Skin of body (tissue), 3 donors: ENCODE measurements at places on chromosomes 6 and 20. TPM values are rescaled to one million over a fixed set of nuclear protein-coding genes. Genes with fewer than 3 reads are reported as not detected.
A peak's percentile ranks its signal among the peaks of the same experiment; 100 is the strongest.

DNA sequence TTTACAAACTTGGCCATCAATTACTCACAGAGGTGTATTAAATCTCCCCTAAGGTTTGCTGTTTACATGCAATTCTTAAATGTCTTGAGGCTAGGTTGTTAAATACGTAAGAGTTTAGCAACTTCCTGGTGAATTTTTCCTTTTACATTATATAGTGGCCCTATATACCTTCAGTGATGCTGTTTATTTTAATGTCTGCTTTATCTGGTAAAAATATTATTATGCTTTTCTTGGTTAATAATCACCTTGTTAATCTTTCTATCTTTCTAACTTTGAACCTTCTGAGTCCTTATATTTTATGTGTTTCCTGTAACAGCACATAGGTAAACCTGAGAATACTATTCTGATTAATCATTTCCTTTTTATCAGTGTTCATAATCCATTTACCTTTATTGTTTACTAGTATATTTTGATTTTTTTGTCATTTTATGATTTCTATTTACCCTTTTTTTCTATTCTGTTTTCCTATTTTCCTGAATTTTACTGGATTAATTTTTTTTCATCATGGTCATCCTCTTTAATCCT lies 57.9 kb downstream of the TP53INP2 start:
- no peak for DNase-seq

GRCh38 chr20:48447456-48447855 lies 380.3 kb downstream of the PREX1 start:
- no peak for DNase-seq

DNA sequence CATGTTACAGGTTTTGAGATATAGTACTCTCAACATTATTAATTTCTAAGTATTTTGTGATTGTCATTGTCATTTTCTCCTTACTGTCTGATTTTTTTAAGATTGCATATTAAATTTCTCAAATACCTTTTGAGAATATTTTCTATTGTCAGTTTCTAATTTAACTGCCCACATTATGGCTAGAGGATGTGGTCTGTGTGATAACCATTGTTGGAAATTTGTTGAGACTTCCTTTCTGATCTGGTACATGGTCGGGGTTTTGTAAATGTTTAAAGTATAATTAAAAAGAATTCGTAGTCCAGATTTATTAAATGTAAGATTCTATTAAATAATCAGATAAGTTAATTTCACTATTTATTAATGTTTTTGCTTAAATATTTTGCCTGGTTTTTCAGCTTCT lies 60.1 kb downstream of the SLX4IP start:
- DNase-seq = no peak

DNA sequence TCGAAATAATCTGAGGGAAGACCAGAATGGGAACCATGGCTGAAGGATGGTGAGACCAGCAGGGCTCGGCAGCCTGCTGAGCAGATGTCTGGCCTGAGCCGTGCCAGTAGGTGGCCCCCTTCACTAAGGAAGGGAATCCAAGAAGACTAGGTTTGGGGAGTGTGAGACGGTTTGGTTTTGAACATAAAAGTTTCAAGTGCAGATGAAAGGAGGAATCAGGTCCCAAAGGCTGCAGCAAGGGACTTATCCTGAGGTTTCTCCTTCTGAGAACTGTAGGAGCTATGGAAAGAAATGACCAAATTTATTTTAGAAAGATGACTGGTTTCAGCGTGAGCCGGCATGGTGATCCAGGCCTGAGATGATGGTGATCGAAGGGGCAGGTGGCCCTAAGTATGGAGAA lies 4.6 kb upstream of the OSER1 start:
- DNase-seq = peak; percentile 41

- no peak for DNase-seq
These were observed 169.1 kb upstream of the FUT9 start for GRCh38 chr6:95846652-95847051.

DNA sequence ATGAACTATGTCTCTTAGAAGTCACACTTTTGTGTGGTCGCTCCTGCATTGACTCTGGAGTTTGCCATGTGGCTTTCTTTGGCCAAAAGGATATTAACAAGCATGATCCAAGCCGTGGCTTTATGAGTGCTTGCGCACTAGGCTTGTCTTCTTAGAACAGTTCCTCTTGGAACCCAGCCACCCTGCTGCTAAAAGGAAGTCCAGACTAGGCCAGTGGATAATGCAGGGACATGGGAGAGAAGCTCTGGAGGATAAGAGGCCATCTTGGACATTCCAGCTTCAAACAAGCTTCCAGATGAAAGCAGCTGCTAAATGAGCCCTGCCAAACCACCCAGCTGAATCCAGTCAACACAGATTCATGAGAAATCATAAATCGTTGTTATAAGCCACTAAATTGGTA lies 346.4 kb downstream of the CDC5L start:
- DNase-seq = no peak

DNA sequence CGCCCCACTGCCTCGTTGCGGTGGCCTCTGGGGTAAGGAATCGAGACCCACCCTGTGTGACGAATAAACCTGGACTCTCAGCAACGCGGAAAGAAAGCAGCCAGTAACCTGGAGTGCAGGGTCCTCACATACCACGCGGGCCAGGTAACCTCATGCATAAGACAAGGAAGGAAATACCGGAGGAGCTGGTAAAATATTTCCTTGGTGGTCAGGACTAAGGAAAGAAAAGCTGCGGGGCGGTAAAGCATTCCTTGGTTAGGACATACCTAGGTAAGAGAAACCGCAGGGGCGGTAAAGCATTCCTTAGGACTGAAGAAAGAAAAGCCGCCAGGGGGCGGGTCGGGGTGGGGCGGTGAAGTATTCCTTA lies 80.7 kb downstream of the SYTL3 start:
- DNase-seq = no peak

DNA sequence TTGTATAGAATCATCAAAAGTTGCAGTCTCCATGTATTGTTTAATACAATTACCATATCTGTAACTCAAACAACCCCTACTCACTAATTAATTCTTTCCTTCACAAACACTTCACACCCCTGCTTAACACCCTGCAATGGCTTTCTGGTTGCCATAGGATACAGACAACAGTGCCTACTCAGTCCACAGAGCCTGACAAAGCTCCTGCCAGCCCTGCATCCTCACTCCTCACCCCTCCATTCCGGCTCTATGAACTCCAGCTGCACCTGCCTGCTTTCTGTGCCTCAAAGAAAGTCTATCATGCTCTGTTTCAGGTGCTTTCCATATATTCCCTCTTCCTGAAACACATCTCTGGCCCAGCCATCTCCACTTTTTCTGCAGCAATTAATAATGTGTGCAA lies 253.4 kb downstream of the HACE1 start:
- no peak for DNase-seq

DNA sequence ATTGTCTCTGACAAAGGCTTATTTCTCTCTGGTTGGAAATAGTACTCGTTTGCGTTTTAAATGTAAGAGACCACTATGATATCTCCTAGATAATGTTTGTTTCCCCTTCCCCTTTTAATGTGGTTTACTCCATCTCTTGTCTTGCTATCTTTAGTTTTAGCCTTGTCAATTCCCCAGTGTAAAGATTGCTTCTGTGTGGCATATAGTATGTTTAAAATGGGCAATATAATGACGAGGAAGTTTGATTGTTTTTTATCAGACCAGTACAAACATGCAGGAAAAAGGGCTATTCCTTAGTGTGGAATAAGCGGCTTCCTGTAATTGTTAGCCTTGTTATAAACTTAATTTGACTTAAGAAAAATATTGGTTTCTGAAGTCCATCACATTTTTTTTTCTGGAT lies 3.1 kb downstream of the QKI start:
- peak; percentile 55 for DNase-seq

- no peak for DNase-seq
These were observed 153.7 kb downstream of the GRM4 start for GRCh38 chr6:33992191-33992590.

DNA sequence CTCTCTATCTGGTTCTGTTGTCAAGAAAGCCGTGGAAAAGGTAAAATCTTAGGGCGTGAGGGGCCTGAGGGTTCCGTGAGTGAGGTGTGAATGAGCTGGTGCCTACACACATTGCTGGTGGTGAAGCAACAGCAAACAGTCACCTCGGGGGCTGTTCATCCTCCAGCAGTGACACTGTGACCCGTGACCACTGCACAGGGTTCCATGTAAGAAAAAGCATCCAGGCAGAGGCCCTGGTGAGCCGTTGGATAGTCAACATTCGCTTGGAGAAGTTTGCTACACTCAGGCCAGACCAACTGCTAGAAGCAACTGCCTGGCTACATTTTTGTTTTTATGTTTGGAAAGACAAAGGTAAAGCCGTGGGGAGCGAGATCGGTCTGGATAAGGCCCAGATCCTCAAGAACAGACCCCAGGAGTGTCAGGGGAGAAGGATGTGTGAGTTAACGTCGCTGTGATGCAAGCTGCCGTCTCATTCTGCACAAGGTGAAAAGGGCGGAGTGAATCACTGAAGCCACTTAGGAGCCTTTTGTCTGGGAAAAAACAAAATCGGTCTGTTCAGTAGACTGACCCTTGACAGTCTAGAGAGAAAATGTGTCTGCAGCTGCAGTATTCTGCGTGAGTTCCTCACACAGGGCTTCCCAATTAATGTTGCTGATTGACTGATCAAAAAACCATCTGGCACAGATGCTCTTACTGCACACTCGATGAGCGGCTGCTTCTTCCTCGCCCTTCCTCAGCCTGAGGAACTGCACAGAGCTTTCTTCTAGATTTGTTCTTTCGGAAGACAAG lies 404.0 kb downstream of the SMOC2 start:
- no peak for DNase-seq

GRCh38 chr6:121354764-121355163 lies 20.5 kb upstream of the TBC1D32 start:
- DNase-seq = no peak

GRCh38 chr20:4956200-4956810 lies 45.0 kb downstream of the SLC23A2 start:
- DNase-seq = peak; percentile 63

DNA sequence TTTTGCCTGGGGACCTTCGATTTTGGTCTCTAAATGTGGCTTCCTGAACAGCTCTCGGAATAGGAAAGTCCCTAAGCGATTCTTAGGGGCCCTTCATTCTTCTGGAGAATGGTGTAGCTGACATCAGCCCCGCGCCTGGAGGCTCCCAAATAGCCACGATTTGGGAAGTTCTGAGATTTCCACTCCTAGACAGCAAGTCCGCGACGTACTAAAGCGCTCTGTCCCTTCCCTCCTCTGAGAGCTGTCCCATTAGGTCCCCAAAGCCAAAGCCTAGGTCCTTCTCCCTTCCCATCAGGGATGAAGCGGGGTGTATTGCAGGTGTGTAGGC lies 756 bp downstream of the MOXD1 start:
- no peak for DNase-seq

DNA sequence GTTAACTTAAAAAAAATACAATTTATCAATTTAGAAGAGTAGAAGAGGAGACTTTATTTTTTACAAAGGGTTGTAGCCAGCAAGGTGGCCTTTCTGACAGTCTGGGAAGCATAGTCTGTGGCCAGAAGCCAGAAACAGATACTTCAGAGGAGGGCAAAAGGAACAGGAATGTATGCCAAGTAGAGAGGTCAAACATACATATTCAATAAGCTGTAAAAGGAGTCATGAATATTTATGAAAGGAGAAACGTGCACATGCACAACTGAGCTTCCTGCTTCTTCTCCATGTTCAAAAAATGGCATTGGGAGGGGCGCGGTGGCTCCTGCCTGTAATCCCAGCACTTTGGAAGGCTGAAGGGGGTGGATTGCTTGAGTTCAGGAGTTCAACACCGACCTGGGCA lies 43.9 kb upstream of the FAM184A start:
- no peak for DNase-seq

DNA sequence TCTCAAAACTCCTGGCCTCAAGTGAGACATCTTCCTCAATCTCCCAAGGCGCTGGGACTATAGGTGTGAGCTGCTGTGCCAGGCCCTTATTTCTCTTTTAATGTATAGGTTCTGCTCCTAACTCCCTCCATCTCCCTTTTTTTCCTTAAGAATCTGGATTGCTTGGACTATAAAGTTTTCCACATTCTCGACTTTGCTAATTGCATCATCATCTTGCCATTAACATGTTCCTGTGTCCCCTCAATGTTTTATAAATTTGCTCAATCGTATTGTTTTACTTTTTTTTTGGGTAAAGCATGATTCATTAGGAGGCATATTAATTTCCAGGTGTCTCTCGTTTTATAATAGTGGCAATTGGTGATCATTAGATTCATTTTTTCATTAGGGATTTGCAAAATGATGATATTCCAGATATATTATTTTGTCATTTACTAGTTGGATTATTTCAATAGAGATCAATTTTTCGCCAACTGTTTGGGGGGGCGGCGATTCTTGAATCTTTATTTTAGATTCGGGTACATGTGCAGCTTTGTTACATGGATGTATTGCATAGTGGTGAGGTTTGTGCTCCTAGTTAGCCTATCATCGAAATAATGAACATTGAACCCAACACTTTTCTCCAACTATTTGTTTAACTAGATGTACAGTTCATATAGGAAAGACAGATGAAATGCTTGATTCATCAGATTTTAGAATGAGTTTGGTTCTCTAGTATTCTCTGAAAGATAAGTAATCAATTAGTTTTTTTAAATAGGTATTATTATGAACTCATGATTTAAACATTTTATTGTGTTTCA lies 68.7 kb downstream of the CBFA2T2 start:
- DNase-seq = no peak

DNA sequence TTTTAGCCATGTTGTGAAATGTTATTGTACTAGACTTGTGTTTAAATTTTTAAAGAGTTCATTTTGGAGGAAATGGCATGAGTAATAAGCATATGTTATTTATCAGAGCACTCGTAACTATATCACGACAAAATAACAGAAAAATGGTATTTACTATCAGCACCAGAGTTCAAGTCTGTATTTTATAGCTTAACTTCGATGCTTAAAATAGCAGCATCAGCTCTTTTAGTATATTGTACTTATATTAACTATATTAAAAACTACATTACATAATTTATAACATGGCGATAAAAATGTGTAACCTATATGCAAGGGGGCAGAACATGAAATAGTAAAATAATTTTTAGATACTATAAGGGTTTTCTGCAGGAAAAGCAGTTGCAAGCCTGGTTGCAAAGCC lies 52.9 kb downstream of the ABRACL start:
- no peak for DNase-seq

DNA sequence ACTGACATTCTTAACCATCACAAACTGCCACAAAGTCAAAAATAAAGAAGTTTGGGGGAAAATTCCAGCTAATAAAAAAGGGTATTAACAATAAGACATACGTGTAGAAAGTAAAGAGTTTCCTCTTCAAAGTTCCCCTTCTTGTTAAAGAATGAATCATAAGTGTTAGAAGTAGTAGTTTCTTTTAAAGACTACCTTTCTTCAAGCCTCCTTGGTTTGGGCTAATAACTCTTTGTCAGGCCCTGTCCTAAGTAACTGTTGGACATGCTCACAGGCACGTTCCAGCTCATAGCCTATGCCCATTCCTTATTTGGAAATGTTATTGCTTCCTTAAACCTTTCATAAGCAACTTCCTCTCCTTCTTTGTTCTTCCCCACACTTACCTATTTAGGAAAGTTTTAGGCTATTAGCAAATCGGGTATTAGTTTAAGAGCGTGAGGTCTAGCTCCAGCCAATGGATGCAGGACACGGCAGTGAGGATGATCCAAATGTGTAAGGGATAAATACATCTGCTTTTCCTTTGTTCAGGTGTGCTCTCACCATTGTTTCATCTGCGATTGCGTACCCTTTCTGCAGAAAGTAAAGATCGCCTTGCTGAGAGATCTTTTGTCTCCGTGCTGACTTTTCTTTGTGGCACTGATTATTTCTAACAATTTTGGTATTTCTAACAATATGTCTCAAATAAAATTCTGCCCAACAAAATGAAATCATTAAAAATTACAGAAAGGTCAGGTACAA lies 64.9 kb downstream of the CHD6 start:
- DNase-seq = no peak

DNAH8 gene
- total RNA-seq = 0.89 TPM

HLA-DQA1 gene
- 3.2 TPM for total RNA-seq

MOCS1 gene
- total RNA-seq = 21.7 TPM

EPB41L1 gene
- total RNA-seq = 18.1 TPM

PEX6 gene
- 13.1 TPM for total RNA-seq

GSTA2 gene
- not detected for total RNA-seq
